HS-27A (cell line): ENCODE measurements at places on chromosomes 5 and 9.

- no peak for DNase-seq
Measured at GRCh38 chr5:89596821-89597220, 713.8 kb upstream of the MEF2C start.

DNA sequence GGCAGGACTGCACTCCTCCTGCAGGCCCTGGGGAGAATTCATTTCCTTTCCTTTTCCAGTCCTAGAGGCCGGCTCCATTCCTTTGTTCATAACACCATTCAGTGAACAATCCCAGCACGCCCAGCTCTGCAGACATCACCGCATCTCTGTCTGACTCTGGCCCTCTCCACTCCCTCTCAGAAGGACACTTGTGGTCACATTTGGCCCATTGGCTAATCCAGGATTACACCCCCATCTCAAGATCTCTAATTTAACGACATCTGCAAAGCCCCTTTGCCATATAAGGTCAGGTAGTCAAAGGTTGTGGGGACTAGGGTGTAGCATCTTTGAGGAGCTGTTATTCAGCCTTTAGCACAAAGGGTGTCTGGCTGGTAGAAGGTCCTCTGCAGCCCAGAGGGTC, 185.0 kb upstream of the DAP start:
- no peak for DNase-seq

DNA sequence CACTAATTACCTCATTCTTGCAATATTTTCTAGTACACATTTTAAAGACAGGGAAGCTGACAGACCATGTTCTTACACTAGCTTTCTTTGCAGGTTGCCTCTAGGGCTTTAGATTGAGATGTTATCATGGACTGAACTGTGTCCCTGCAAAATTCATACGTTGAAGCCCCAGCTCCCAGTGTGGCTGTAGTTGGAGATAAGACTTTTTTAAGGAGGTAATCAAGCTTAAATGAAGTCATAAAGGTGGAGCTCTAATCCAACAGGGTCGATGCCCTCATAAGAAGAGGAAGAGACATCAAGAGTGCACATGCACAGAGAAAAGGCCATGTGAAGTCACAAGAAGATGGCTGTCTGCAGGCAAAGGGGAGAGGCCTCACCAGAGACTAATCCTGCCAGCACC, 471.2 kb upstream of the ACTBL2 start:
- DNase-seq: no peak

DNA sequence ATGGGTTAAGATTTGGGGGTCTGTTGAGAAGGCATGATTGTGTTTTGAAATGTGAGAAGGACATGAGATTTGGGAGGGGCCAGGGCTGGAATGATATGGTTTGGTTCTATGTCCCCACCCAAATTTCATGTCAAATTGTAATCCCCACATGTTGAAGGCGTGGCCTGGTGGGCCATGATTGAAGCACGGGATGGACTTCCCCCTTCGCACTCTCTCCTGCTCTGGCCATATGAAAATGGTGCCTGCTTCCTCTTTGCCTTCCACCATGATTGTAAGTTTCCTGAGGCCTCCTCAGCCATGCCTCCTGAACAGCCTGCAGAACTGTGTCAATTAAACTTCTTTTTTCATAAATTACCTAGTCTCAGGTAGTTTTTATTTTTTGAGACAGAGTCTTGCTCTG, 14.7 kb upstream of the NOTCH1 start:
- no peak for DNase-seq

GRCh38 chr5:6755941-6756340, 42.7 kb downstream of the TENT4A start:
- no peak for DNase-seq

DNA sequence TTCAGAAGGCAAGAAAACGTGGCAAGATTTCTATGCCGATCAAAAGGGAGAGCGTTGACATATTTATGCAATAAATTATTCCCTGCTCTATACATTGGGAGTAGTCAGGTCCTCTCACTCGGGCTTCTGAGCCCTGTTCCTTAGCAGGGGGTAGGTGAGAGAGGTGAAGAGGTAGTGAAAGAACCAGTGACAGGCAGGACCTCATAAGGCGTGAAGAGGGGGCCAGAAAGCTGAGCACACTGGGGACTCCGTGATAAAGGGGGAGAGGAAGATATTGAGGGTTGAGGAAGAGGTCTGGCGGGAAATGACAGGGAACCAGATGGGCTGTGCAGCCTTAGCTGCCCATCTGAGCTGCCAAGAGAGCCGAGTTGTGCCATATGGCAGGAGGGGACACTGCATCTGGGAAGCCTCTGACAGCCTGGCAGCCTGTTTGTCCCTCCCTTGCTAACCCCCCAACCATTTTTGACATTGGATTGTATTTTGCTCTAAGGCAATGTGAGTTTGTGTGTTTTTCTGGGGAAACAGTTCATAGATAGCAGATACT, 782 bp upstream of the CDC20B start:
- DNase-seq: no peak

- DNase-seq: no peak
Measured at GRCh38 chr5:26572480-26572879, 465.9 kb downstream of the CDH9 start.

- DNase-seq: no peak
Measured at GRCh38 chr9:77450085-77450475, 198.0 kb downstream of the GNA14 start.

- DNase-seq: no peak
Measured at GRCh38 chr9:107292821-107293542, 9.9 kb downstream of the RAD23B start.

DNA sequence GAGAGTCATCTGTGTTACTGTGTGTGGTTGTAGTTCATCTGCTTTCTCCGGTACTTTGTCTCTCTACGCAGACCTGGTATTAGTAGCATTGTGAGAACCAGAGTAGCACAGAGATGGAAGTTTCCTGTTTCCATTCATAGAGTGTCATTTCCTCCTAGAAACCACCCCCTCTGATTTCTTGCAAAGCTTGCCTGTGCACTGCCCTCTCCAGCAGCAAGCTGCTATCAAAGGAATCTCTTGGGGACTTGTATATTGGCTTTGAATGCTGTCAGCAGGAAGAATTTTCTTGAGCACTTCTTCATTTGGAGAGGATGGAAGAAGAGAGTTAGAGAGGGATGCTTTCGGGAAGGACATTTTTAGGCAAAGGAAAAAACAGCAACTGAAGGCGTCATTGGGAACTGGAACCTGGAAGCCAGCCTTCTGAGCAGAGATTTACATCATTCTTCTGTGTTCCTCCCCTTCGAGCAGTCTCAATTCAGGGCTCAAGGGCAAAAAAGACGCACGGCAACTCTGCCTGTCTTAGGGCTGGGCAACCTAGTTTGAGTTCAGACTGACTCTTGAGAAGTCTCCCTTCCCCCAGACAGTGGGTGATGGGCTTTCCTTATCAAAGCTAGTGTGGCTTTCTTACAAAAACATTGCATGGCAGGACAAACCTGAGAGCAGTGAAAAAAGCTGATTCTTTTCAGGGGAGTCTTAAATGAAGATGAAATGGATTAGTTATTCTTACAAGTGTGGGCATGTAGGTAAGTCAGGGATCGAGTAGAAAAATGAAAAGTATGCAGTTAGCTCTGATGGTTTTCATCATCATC, 226.3 kb downstream of the AOPEP start:
- no peak for DNase-seq

DNA sequence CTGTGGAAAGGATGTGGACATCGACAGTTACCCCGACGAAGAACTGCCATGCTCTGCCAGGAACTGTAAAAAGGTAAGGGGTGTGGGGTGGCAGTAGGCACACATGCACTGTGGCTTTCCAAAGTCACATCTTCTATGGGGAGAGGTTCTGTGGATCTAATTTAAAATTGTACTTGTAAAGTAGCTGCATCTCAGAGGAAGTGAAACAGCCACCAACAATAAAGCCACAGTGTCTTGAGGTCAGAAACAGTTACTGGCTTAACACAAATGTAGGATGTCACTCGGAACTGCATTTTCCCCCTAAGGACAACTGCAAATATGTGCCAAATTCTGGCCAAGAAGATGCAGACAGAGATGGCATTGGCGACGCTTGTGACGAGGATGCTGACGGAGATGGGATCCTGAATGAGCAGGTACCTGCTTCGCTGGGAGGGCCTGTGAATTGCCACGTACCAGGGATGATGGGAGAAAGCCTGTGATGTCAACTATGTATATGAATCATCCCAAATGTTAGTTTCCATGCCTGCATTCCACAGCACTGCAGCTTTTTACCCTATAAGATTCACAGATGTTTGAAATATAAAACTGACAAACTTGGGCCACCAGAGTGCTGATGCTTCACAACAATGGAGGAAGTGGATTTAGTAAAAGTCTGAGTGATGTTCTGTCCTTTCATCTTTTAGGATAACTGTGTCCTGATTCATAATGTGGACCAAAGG, 35.3 kb downstream of the THBS4 start:
- DNase-seq: no peak

DNA sequence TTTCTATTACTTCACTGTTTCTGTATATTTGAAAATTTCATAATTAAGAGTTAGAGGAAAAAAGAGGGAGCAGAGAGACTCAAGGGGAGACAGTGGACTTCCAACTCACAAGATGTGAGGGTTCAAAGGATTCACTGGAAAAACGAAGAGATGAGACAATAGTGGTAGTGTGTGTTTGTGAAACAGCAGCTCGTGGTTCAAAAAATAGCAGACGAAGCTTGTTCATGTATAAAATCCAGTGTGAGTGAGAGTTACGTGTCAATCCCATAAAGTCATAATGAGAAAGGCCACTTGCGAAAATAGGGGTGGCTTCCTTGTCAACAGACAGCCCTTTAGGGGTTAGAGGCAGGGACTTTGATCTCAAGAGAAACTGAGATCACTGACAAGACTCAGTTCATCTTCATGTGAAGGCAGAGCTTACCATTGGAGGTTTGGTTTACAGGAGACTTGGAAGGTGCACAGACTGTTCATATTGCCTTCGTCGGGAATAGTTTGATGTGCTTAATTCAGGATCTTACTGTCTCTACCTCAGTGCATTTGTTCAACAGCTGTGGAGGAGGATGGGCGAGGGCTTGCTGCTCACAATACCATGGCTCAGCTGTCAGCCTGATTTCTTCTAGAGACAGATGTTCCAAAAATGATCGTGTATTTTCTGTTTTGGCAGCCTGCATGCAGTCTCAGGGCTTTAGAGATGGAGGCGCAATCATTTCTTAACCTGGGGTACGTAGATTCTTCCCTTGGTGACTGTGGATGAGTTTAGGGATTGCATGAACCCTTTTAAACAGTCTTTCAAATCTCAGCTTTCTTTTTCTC, 105.7 kb upstream of the KLF9 start:
- no peak for DNase-seq

- no peak for DNase-seq
Measured at GRCh38 chr5:87650284-87650683, 237.6 kb upstream of the CCNH start.
